Tibial nerve (tissue), 4 donors: ENCODE measurements at places on chromosomes 13 and 19. TPM values are rescaled to one million over a fixed set of nuclear protein-coding genes. Genes with fewer than 3 reads are reported as not detected.

DNA sequence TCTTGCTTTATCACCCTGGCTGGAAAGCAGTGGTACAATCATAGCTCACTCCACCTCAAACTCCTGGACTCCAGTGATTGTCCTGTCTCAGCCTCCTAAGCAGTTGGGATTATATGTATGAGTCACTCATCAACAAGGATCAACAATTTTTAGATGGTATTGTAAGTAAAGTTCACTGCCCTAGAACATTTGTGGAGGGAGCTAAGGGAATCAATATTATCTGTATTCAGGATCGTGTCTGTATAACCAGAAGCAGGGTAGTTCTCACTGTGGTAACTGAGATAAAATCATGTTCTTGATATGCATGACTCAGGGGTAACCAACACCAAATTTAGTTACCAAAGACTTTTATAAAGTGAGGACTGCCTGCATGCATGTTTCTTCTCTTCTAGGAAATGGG lies 27.0 kb downstream of the ZMYM5 start:
- H3K4me1 ChIP-seq = no peaks in the 10 kb centered on the region
- H3K27me3 ChIP-seq = no peaks in the 10 kb centered on the region
- no peak overlapping the region for H3K27ac ChIP-seq
- H3K4me3 ChIP-seq = no peak overlapping the region

DNA sequence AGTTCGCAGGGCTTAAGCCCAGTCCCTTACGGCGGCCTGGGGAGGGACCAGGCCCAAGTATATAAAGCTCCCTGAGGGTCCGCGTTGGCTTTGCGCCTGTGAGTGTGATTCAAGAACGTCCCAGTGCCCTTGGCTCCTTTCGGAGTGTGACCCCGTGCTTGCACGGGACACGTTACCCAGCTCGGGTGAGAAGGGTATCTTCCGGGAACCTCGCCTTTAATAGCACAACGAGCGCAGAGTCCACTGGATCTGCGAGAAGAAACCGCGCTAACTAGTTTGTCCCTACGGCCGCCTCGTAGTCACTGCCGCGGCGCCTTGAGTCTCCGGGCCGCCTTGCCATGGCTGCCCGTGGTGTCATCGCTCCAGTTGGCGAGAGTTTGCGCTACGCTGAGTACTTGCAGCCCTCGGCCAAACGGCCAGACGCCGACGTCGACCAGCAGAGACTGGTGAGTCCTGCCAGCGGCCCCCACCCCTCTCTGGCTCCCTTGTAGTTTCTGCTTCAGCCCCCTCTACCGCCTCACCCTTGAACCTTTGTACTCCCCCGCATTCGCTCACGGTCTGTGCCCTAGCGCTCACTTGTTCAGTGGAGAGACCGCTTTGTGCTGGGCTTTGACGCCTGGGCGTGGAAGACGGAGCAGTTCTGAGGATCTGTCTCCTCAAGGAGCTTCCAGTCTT lies at the start of gene DNAJC15:
Gene DNAJC15, plus strand, starts transcription at position 298 of the 675 bp plus-strand sequence. Its CDS starts 41 bp downstream, at position 339.
- no peaks in the 10 kb centered on the region for H3K27me3 ChIP-seq
- H3K36me3 ChIP-seq = no peaks in the 10 kb centered on the region
- H3K27ac ChIP-seq = peak within 1 kb of the TSS; percentile 83
- peak; percentile 88 for DNase-seq
- no peaks in the 10 kb centered on the region for H3K4me1 ChIP-seq

Gene CLPTM1
- total RNA-seq = 52.3 TPM

DNA sequence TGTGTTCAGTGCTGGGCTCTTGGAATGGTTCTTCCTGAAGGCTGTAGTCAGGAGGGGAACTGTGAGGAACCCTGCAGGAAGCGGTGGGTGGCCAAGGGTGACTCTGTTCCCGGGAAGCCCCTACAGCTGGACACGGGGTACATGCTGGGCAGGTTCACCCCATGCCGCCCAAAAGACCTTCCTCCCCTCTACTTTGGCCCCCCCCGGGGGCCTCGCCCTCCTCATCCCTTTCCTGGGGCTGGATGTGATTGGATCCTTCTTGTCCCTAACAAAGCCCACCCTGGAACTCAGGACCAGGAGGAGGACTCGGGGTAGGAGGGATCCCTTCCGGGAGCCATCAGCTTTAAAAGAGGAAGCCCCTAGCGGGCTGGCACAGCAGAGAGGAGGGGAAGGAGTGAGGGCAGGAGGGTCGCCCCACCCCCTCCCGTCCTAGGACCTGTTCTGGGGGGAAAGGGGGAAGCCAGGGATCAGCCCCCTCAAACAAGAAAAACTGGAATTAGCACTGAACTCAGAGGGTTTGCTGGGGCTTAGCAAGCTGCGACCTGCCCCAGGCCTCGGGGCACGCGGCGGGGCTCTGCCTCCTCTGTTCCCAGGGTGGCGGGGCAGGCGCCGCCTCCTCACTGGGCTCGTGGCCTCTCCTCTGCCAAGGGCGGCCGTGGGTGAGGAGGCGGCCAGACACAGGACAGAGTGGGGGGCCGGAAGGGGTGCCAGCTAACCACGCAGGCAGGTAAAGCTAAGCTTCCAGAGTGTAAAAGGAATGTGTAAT lies 4.0 kb downstream of the CEBPA start:
- no peak overlapping the region for H3K27ac ChIP-seq
- no peaks in the 10 kb centered on the region for H3K27me3 ChIP-seq
- no peak for DNase-seq
- peaks cover 5% of the 10 kb centered on the region for H3K4me1 ChIP-seq
- no peak overlapping the region for H3K4me3 ChIP-seq

- H3K36me3 ChIP-seq = no peaks in the 10 kb centered on the region
- H3K27me3 ChIP-seq = no peaks in the 10 kb centered on the region
- peak overlapping the region; percentile 56 for H3K4me3 ChIP-seq
- DNase-seq = no peak
- no peak overlapping the region for H3K27ac ChIP-seq
These were observed 3.6 kb upstream of the TNFAIP8L1 start for GRCh38 chr19:4635754-4636116.

DNA sequence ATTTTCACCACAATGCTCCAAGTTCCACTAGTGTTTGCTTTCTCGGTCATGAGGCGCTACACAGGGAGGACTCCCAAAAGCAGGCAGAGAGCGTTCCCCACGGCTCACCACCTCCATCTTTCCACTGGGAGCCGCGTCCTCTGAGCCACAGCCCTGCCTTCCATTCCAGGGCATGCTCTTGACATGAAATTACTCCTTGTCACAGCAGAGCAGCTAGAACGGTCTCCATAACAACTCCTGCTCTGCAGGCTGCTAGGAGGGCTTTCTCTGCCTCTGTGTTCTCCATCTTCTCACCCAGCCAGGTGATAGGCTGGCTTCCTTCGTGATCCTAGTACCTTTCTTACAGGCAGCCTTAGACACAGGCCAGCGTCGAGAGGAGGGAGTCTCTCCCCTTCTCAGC lies 171.8 kb upstream of the UBL3 start:
- H3K4me3 ChIP-seq = no peak overlapping the region
- H3K27me3 ChIP-seq = no peaks in the 10 kb centered on the region
- no peaks in the 10 kb centered on the region for H3K36me3 ChIP-seq
- no peak for DNase-seq

DNA sequence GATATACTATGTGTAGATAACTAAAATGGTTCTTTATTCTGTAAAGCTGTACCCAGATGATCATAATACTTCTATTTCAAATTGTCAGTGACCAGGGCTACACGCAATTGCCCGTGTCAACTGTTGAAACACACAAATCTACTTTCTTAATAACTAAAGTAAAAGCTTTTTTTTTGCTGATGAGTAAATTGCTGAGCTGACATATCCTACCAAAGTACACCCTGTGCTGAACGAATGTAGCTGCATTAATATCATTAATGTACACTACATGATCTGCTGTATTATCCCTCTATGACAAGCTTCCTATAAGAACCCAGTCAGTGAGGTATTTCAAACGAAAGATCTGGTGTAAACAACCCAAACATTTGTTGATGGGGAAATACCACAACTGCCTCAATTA lies 827.2 kb upstream of the ATXN8OS start:
- DNase-seq = no peak
- H3K4me3 ChIP-seq = no peak overlapping the region
- H3K27me3 ChIP-seq = no peaks in the 10 kb centered on the region
- H3K27ac ChIP-seq = no peak overlapping the region
- H3K4me1 ChIP-seq = no peaks in the 10 kb centered on the region

DNA sequence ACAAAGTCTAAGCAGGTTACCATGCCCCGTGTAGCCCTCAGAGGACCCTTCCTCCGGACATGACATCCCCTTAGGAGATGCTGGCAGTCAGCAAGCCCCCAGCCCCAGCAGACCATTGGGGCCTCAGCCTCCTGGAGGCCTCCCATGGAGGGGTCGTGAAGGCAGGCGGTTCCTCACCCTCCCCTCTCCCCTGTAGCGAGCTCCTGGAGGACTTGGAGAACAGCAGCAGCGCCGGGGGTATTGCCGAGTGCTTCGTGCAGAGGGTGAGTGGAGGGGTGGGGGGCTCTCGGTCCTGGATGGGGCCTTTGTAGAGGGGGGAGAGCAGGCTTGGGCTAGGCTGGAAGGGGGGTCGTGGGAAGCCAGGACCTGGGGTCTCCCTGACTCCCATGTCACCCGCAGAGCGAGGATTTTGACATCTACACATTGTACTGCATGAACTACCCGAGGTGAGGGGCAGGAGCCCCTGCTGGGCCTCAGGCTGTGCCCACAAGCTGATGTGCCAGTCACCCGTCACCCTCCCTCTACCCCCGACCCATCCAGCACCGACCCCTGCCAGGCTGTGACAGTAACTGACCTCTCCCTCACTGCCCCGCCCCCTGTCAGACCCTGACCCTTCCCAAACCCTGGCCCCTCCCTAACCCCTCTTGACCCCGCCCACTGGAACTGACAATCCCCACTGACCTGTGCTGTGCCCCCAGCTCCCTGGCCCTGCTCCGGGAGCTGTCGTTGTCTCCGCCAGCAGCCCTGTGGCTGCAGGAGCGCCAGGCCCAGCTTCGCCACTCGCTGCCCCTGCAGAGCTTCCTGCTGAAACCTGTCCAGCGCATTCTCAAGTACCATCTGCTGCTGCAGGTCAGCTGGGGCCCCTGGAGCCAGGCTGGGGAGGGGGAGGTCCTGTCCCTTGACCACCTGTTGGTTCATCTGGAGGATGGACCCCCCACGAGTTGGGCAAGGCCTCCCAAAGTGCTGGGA lies 4.0 kb downstream of the PLEKHG2 start:
- no peaks in the 10 kb centered on the region for H3K27me3 ChIP-seq
- peaks cover 58% of the 10 kb centered on the region for H3K36me3 ChIP-seq
- peaks cover 17% of the 10 kb centered on the region for H3K4me1 ChIP-seq
- no peak overlapping the region for H3K4me3 ChIP-seq
- no peak overlapping the region for H3K27ac ChIP-seq
- no peak for DNase-seq

DNA sequence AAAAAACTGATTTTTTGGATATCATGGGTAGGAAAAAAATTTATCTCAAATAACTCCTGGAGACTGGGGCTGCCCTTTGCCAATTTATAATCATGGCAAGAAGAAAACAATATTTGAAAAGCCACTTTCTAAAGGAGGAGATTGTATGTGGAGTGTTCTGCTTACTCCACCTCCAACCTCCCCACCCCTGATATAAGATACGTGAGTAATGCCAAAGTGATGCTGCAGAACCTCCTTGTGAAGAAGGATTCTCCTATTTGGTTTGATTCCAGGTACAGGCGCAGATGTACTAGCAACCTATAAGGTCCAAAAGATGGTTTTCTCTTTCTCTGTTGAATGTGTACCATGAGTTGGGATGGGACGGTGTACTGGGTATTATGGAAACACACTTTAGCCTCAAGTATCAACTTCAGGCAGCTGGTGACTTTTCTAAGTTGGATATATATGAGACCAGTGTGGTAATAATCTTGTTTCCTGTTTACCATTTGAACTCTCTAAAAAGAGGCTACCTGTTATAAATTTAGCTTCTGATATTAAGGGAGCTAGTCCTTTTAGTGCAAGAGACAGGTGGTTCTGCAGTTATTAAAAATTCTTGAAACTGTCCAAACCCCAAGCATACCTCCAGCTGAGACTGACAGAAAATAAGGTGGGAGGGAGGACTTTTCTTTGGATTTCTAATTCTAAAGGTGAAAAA lies 724.0 kb upstream of the MIR17HG start:
- no peak overlapping the region for H3K4me3 ChIP-seq
- no peak overlapping the region for H3K27ac ChIP-seq
- no peak for DNase-seq
- H3K4me1 ChIP-seq = no peaks in the 10 kb centered on the region

DNA sequence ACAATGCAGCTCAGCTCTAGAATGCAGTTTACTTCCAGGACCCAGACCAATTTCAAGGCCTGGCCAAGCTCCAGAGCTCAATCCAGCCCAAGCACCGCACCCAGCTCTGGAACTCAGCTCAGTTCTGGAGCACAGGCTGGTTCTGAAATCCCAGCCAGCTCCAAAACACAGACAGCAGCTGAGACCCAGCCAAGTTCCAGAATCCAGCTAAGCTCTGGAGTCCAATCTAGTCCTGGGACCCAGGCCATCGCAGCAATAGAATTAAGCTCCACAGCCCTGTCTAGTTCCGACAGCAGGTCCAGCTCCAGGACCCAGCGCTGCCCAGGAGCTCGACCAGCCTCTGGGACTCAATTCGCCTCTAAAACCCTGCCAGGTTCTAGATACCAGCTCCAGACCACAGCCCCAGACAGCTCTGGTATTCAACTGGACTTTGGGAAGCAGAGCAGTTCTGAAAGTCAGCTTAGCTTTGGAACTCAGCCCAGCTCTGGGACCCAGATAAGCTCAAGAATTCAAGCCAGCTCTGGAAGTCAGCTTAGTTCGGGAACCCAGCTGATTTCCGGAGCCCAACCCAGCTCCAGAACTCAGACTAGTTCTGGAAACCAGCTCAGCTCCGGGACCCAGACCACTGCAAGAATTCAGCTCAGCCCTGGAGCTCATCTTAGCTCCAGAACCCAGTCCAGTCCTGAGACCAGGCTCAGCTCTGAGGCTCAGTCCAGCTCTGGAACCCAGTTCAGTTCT lies 6.8 kb downstream of the GIPC3 start:
- no peaks in the 10 kb centered on the region for H3K27me3 ChIP-seq
- H3K27ac ChIP-seq = no peak overlapping the region
- no peak overlapping the region for H3K4me3 ChIP-seq
- no peaks in the 10 kb centered on the region for H3K4me1 ChIP-seq
- no peaks in the 10 kb centered on the region for H3K36me3 ChIP-seq
